IMR-90 (cell line): ENCODE measurements at places on chromosomes 5 and 9. TPM values are rescaled to one million over a fixed set of nuclear protein-coding genes. Genes with fewer than 3 reads are reported as not detected.

The CTSV gene
- 0.54 and 0.56 TPM in 2 replicates for total RNA-seq

The FLT4 gene
- under 0.01 and 0.28 TPM in 2 replicates for total RNA-seq

The KIF4B gene
- total RNA-seq, result under 0.01 TPM in 2 replicates

The PRDM9 gene
- not detected in 2 replicates for total RNA-seq

The SH2D3C gene
- total RNA-seq, result under 0.01 and 0.28 TPM in 2 replicates

The HINT1 gene
- 179 and 181 TPM in 2 replicates for total RNA-seq

The NUTM2G gene
- not detected in 2 replicates for total RNA-seq

The IL17B gene
- 0.28 TPM in 1 of 2 replicates, not detected in the other for total RNA-seq

The TPPP gene
- total RNA-seq, result under 0.01 TPM in 2 replicates

The SPATA31D4 gene
- total RNA-seq, result not detected in 2 replicates

The MIGA2 gene
- 9.7 and 12.5 TPM in 2 replicates for total RNA-seq

The F2RL2 gene
- 18.1 and 21.7 TPM in 2 replicates for total RNA-seq

GRCh38 chr5:159641371-159642039, 274.8 kb upstream of the ADRA1B start:
- H3K4me3 ChIP-seq, result no peak overlapping the region
- no peak for DNase-seq
- no peaks in the 10 kb centered on the region for H3K4me1 ChIP-seq
- peaks cover 8% of the 10 kb centered on the region for H3K27me3 ChIP-seq

DNA sequence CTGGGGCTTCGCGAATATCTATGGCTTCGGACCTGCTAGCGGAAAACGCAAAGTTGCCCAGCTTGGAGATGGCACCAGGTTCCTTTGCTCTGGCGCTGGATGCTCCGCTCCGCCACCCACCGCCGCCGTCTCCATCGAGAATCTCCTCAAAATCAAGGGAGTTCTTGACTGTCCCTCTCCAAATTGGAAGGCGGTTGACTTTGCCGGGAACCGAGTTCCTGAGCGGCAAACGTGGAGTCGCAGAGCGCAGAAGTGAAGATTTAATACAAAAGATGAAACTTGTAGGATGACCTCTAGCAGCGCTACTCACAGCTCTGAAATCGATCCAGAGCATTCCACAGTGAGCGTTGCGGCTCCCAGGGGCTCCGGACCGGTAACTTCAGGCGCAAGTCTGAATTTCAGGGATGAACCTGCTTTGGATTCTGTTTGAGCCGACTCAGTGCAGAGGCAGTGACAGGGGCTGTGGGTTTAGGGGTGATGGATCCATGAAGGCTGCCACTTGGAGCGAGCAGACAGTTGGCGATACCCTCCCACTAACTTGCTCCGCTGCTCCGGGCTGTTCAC, 1641.5 kb upstream of the C9orf72 start:
- H3K4me1 ChIP-seq, result no peaks in the 10 kb centered on the region
- H3K27ac ChIP-seq, result no peak overlapping the region
- no peak for DNase-seq
- H3K4me3 ChIP-seq, result no peak overlapping the region
- H3K27me3 ChIP-seq, result peaks cover 10% of the 10 kb centered on the region
- no peaks in the 10 kb centered on the region for H3K36me3 ChIP-seq

GRCh38 chr5:151895660-151896030, 29.0 kb downstream of the GLRA1 start:
- no peak overlapping the region for H3K27ac ChIP-seq
- H3K27me3 ChIP-seq, result no peaks in the 10 kb centered on the region
- no peak overlapping the region for H3K4me3 ChIP-seq
- H3K36me3 ChIP-seq, result no peaks in the 10 kb centered on the region

DNA sequence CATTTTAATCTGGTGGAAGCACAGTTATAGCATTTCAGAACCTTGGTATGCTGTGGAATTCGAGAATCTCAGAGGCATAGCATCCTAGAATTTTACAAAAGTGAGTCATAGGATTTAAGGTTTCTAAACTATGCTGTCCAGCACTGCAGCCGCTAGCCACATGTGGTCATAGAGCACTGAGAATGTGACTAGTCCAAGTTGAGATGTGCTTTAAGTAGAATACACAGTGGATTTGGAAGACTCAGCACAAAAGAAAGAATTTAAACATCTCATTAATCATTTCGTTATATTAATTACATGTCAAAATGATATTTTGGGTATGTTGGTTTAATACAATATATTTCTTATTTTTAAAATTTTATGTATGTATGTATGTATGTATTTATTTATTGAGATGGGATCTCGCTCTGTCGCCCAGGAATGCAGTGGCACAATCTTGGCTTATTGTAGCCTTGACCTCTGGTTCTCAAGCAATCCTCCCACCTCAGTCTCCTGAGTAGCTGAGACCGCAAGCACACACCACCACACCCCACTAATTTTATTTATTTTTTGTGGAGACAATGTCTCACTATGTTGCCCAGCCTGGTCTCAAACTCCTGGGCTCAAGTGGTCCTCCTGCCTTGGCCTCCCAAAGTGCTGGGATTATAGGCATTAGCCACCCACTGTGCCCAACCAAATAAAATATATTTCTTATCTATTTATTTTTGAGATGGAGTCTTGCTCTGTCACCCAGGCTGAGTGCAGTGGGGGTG, 20.4 kb upstream of the RPS14 start:
- H3K27ac ChIP-seq, result peak overlapping the region; percentile 81
- H3K4me3 ChIP-seq, result no peak overlapping the region
- no peaks in the 10 kb centered on the region for H3K27me3 ChIP-seq
- DNase-seq, result peak; percentile 98
- H3K36me3 ChIP-seq, result no peaks in the 10 kb centered on the region

DNA sequence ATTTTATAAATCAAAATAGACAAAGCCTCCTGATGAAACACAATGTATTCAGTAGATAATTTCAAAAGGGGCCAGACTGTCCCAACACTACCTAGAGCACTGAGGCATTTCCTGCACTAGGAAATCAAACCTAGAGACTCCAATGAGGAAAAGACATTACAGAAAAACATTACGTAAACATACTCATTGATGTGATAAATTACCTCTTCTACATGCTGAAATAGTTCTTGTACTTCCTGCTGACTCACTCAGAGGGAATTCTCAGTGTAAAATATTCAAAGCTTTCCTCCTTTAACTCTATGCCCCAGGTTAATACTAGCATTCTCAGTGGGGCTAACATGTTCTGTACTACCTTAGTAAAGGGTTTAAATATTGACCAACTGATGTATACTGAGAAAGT, 178.0 kb downstream of the ESM1 start:
- peak overlapping the region; percentile 82 for H3K27ac ChIP-seq
- H3K4me1 ChIP-seq, result peaks cover 11% of the 10 kb centered on the region
- DNase-seq, result peak; percentile 86
- no peaks in the 10 kb centered on the region for H3K36me3 ChIP-seq
- H3K4me3 ChIP-seq, result no peak overlapping the region
- no peaks in the 10 kb centered on the region for H3K27me3 ChIP-seq

DNA sequence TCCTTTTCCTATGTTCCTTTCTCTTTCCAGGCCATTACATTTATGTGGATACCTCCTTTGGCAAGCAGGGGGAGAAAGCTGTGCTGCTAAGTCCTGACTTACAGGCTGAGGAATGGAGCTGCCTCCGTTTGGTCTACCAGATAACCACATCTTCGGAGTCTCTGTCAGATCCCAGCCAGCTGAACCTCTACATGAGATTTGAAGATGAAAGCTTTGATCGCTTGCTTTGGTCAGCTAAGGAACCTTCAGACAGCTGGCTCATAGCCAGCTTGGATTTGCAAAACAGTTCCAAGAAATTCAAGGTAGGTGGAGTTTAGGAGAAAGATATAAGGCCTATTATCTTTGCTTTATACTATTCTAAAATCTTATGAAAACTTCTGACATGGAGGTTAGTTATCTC, 64.5 kb downstream of the MAMDC2 start:
- no peak overlapping the region for H3K4me3 ChIP-seq
- H3K27ac ChIP-seq, result no peak overlapping the region
- H3K27me3 ChIP-seq, result no peaks in the 10 kb centered on the region
- H3K4me1 ChIP-seq, result peaks cover 7% of the 10 kb centered on the region; the same call in 1 of the 2 replicates
- no peaks in the 10 kb centered on the region for H3K36me3 ChIP-seq

DNA sequence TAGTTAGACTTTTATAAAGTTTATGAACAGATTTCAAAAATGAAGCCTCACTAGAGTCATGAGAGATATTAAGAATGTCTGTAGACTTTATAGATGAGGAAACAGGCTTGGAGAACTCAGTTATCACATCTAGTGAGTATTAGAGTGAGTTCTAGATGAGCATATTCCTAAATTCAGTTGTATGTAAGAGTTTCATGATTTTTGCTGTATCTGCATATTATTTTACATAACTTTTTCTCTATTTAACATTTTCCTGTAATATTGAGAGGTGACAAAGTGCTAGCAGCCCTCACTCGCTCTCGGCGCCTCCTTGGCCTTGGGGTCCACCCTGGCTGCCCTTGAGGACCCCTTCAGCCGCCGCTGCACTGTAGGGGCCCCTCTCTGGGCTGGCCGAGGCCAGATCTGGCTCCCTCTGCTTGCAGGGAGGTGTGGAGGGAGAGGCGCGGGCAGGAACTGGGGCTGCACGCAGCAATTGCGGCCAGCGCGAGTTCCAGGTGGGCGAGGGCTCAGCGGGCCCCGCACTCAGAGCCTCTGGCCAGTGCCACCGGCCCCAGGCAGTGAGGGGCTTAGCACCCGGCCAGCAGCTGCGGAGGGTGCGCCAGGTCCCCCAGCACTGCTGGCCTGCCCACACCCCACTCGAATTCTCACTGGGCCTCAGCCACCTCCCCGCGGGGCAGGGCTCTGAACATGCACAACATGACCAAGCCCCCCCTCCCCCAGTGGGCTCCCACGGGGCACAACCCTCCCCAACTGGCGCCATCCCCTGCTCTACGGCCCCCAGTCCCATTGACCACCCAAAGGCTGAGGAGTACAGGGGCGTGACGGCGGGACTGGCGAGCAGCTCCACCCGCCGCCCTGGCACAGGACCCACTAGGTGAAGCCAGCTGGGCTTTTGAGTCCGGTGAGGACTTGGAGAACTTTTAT, 182.1 kb downstream of the TLE1 start:
- no peak overlapping the region for H3K27ac ChIP-seq
- H3K27me3 ChIP-seq, result no peaks in the 10 kb centered on the region
- DNase-seq, result no peak
- H3K36me3 ChIP-seq, result no peaks in the 10 kb centered on the region

GRCh38 chr5:89208811-89209210, 325.8 kb upstream of the MEF2C start:
- no peak for DNase-seq
- H3K27me3 ChIP-seq, result no peaks in the 10 kb centered on the region
- H3K27ac ChIP-seq, result no peak overlapping the region
- no peak overlapping the region for H3K4me3 ChIP-seq
- no peaks in the 10 kb centered on the region; the same call in 1 of the 2 replicates for H3K4me1 ChIP-seq

DNA sequence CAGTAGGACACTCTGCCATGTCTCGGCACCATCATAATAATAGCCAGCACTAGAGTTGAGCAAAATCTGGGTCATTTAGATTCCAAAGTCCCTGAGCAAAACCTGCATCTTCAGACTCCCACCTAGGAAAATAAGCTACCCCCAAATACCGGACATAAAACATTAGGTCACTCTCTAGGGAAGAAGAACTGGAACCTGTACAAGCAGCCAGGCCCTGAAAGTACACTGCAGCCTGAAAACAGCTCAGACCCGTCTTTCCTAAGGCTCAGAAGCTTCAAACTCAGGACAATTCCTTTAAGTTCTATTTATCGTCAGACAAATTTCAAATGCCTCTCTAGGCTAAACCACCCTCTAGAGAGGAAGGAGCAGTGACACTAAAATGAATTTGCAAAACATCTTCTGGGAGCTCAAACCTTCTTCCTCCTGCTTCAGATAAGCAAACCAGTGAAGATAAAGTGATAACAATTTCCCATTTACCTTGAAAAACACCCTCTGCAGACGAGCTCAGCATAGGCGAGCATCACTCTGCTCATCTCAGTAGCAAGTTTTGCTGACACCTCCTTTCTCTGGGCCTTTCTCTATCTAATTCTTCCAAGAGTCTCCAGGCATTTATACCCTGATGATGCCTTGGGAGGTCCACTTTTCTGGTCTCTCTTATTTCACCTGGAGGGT, 34.0 kb downstream of the ADAM19 start:
- no peak for DNase-seq
- H3K27ac ChIP-seq, result peak overlapping the region; percentile 61
- no peak overlapping the region for H3K4me3 ChIP-seq
- peaks cover 41% of the 10 kb centered on the region for H3K4me1 ChIP-seq
- H3K27me3 ChIP-seq, result no peaks in the 10 kb centered on the region

DNA sequence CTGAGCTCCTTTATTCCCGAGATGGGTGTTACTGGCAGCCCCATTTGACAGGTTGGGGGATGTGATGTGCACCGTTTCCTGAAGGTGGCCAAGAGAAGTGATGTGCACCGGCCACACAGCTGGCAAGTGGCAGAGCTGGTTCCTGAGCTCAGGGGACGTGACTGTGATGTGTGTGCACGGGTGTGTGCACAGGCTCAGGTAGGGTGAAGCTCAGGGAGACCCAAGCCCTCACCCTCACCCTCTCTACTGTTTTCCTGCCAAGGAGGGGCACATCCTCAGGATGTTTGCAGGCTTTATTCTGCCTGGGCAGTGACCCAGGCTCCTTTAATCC, 56.6 kb downstream of the WWC1 start:
- DNase-seq, result no peak
- no peaks in the 10 kb centered on the region for H3K27me3 ChIP-seq
- no peak overlapping the region for H3K27ac ChIP-seq
- H3K4me1 ChIP-seq, result no peaks in the 10 kb centered on the region
- H3K36me3 ChIP-seq, result no peaks in the 10 kb centered on the region

DNA sequence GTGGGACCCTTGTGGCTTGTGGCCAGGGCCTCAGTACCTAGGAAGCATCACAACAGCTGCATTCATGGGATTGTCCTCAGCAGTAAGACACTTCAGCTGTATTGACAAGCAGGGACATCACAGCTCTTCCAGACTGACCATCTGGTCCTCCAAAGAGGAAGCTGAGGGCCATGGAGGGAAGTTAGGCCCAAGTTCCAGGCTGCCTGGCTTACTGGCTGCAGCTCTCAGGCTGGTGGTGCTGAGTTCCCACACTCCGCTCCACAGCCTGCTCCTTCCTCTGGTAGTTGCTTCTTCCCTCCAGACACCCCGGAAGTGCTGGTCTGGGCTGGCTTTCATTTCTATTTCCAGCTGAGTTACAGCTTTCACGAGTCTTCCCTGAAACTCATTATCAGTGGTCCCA, 5.7 kb upstream of the STING1 start:
- H3K36me3 ChIP-seq, result no peaks in the 10 kb centered on the region
- H3K4me3 ChIP-seq, result no peak overlapping the region
- DNase-seq, result no peak
- H3K27ac ChIP-seq, result no peak overlapping the region
- H3K4me1 ChIP-seq, result peaks cover 7% of the 10 kb centered on the region
- H3K27me3 ChIP-seq, result no peaks in the 10 kb centered on the region

- peaks cover 6% of the 10 kb centered on the region for H3K27me3 ChIP-seq
- H3K4me1 ChIP-seq, result peaks cover 2% of the 10 kb centered on the region; the same call in 1 of the 2 replicates
- no peak overlapping the region for H3K4me3 ChIP-seq
- DNase-seq, result peak; percentile 64
Measured at GRCh38 chr9:116791326-116791725, 104.2 kb downstream of the TRIM32 start.

- no peaks in the 10 kb centered on the region for H3K36me3 ChIP-seq
- no peaks in the 10 kb centered on the region; the same call in 1 of the 2 replicates for H3K4me1 ChIP-seq
- H3K27me3 ChIP-seq, result no peaks in the 10 kb centered on the region
- H3K27ac ChIP-seq, result no peak overlapping the region
Measured at GRCh38 chr5:157650991-157651611, 1.1 kb downstream of the SOX30 start.

GRCh38 chr9:114694146-114694545, 12.2 kb upstream of the TEX48 start:
- H3K36me3 ChIP-seq, result no peaks in the 10 kb centered on the region
- H3K4me1 ChIP-seq, result peaks cover 13% of the 10 kb centered on the region
- DNase-seq, result peak; percentile 23
- H3K27ac ChIP-seq, result no peak overlapping the region
- no peak overlapping the region for H3K4me3 ChIP-seq
- H3K27me3 ChIP-seq, result no peaks in the 10 kb centered on the region

- peaks cover 19% of the 10 kb centered on the region for H3K4me1 ChIP-seq
- DNase-seq, result peak; percentile 100
- H3K27me3 ChIP-seq, result no peaks in the 10 kb centered on the region
- peak overlapping the region; percentile 11; the same call in 1 of the 2 replicates for H3K4me3 ChIP-seq
- peak overlapping the region; percentile 86; the same call in 1 of the 2 replicates for H3K27ac ChIP-seq
- H3K36me3 ChIP-seq, result no peaks in the 10 kb centered on the region
Measured at GRCh38 chr5:57316798-57317327, 143.0 kb downstream of the GPBP1 start.
